Naive B cell (primary cell): ENCODE measurements at places on chromosomes 7 and 10. TPM values are rescaled to one million over a fixed set of nuclear protein-coding genes. Genes with fewer than 3 reads are reported as not detected.

GRCh38 chr7:28296571-28297483 lies 115.5 kb upstream of the CREB5 start:
- DNase-seq, result no peak

GRCh38 chr7:42194238-42194637 lies 42.8 kb downstream of the GLI3 start:
- DNase-seq, result no peak

DNA sequence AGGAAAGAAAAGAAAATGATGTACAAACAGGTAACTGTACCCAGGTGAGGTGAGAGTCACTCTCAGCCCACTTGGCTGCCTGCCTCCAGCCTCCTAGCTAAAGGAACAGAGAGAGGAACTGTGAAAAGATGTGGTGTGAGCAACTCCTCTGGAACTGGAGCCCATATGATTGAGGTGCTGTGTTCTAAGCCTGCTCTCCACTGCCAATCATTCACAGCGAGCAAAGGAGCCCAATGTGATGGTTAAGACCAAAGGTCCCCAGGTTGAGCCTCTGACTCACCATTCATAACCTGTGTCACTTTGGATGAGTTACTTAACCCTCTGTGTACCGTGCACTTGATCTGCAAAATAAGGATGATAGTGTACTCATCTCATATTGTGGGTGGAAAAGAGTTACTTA lies 868.1 kb upstream of the AUTS2 start:
- no peak for DNase-seq

The KCND2 gene
- polyA plus RNA-seq, result not detected

- DNase-seq, result no peak
Observed at GRCh38 chr10:18473424-18474117, 177.8 kb downstream of the NSUN6 start.

The MYL10 gene
- polyA plus RNA-seq, result not detected

- no peak for DNase-seq
Observed at GRCh38 chr10:20877986-20878983, 18.8 kb downstream of the NEBL start.

- DNase-seq, result no peak
Observed at GRCh38 chr7:131826960-131827359, 270.5 kb upstream of the PODXL start.

DNA sequence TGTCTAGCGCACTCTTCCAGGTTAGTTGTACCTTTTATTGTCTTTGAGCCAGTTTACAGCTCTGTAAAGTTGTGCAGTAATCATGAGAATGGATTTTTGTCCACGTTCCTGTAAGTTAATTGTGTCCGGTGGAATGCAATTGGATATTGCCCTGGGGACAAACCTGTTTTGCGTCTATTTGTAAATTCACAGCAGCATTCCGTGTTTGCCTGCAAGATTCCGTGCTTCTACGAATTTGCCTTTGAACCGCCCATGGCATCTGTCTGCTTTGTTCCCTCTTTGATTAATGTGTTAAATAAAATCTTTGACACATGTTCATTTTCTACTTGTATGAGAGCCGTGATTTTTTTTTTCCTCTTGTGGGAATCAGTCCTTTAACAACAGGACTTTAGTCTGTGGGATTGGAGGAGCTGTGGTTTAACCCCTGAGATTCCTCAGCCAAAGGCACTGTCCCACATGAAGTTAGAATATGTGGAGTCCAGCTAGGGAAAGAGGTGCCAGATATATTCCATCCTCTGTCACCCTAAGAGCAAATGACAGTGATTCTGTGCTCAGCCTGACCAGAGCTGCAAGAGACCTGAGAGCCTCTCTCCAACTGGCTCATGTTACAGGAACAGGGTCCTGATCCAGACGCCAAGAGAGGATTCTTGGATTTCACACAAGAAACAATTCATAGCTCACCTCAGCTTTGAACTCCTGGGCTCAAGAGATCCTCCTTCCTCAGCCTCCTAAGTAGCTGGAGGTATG lies 126.3 kb downstream of the COL26A1 start:
- DNase-seq, result no peak
